Activated CD4-positive, CD25-positive, alpha-beta regulatory T cell (primary cell): ENCODE measurements at places on chromosomes 4 and X.

DNA sequence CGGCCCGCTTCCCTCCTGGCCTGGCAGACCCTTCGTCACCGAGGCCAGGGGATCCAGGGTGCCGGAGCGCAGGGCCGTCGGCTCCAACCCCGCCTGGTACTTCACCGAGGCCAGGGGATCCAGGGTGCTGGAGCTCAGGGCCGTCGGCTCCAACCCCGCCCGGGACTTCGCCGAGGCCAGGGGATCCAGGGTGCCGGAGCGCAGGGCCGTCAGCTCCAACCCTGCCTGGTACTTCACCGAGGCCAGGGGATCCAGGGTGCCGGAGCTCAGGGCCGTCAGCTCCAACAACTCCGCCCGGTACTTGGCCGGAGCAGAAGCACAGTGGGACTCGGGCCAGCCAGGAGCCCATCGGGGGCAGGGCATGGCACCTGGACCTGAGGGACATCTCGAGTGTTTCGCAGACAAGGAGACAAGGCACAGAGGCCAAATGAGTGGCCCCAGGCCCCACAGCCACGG lies 85.1 kb downstream of the FAM53A start:
- DNase-seq: no peak

- no peak for DNase-seq
Measured at GRCh38 chrX:51332188-51332942, at the start of gene NUDT10. Gene NUDT10 (plus strand): TSS chrX:51332822. CDS start chrX:51332966, 144 bp downstream.

- no peak for DNase-seq
Measured at GRCh38 chr4:32631831-32632230, 1911.7 kb downstream of the PCDH7 start.

GRCh38 chr4:67549123-67549522 lies 3.8 kb upstream of the CENPC start:
- no peak for DNase-seq

DNA sequence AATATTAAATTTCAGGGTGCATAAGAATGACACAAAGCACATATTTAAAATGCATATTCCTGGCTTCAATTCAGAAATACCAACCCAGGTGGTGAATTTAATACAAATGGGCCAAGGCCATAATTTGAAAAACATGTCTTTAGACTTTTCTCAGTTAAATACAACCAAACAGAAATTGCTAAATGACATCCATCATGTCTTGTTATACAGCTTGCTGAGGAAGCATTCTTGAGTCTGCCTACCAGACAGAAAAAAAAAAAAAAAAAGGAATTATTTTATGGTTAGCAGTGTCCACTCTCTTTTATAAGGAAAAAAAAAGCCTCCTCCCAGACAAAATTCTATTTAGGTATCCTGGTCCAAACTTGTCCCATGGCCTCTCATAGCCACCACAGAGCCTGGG lies 119.1 kb downstream of the PAPSS1 start:
- DNase-seq: no peak

GRCh38 chr4:23171976-23172375 lies 479.2 kb downstream of the GBA3 start:
- DNase-seq: no peak

- no peak for DNase-seq
Measured at GRCh38 chr4:26717332-26717731, 133.4 kb downstream of the TBC1D19 start.

- DNase-seq: no peak
Measured at GRCh38 chr4:80705311-80705710, 325.2 kb upstream of the BMP3 start.

DNA sequence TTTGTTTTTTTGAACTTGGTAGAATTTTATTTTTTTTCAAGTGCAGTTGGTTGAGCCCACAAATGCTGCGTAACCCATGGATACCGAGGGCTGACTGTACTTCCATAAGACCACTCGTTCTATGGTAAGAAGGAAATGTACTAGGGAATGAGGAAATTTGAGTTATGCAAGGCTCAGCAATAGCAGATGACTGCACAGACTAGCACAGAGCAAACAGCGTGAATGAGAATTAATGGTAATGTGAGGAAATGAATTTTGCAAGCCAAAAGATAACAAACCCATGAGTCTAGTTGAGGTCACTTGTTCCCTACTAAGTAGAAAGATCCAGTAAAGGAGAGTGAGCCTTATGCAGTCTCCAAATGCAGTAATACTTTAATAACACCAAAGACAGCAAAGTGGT lies 17.4 kb downstream of the GSPT2 start:
- no peak for DNase-seq

- no peak for DNase-seq
Measured at GRCh38 chr4:185811509-185812364, at the start of gene SORBS2. Gene SORBS2 (minus strand): TSS chr4:185812194. CDS start chr4:185690571, 121,623 bp downstream.

DNA sequence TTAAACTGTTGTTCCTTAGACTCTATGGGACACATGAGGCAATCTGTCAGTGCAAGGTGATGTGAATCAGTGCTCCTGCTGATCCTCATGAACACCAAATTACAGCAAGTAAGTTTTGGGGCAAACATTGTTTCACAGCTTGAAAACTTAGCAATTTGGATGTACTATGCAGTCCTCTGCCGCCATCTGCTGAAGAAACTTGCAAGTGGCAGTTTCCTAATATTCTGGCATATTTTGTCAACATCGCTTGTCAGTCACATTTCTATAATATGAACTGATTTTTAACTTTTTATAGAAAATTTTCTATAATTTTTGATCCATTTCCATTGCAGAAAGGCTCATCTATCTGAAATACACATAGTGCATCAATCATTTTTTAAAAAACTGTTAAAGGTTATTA lies 56.3 kb downstream of the ZAR1 start:
- no peak for DNase-seq

GRCh38 chr4:61714387-61714911 lies 514.3 kb downstream of the ADGRL3 start:
- no peak for DNase-seq

DNA sequence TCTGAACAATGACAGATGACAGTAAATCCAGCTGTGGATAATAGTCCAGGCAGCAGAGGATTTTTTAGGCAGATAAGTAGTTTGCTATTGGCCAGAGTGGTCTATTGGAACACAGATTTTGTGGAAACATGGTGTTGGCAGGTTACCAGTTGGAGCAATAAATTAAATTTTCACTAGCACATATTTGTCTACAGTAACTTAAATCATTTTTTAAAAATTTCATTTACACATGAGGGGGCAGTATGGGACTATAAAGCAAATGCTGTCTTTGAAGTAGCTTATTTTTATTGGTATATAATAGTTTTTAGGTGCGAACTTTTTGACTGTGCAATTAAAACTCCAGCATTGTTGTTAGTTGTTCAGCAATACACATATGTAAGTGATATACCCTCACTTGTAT lies 289.8 kb downstream of the ARHGAP10 start:
- no peak for DNase-seq

DNA sequence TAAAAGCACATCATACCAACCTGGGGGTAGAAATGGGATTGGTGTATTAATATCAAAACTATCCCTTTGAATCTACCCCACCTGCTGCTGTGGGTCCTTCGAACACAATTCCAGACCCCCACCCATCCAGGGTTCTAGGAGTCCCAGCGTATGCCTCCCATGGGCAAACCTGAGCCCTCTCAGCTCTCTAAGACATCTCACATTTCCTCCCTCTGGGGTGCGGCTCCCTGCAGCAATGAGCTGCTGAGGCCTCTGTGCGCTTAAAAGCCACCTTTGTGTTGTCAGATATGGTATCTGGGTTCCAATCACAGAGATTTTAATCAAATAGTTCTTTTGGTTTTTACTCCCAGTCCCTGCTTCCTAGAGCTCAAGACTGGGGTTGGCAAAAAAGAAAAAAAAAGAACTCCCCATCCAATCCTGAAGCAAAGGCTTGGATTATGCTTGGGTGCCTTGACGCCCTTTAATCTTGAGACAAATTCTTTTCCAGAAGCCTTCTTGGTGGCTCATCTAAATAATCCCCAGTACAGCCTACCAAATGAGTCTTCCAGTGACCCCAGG lies 37.5 kb upstream of the NOCT start:
- DNase-seq: no peak

DNA sequence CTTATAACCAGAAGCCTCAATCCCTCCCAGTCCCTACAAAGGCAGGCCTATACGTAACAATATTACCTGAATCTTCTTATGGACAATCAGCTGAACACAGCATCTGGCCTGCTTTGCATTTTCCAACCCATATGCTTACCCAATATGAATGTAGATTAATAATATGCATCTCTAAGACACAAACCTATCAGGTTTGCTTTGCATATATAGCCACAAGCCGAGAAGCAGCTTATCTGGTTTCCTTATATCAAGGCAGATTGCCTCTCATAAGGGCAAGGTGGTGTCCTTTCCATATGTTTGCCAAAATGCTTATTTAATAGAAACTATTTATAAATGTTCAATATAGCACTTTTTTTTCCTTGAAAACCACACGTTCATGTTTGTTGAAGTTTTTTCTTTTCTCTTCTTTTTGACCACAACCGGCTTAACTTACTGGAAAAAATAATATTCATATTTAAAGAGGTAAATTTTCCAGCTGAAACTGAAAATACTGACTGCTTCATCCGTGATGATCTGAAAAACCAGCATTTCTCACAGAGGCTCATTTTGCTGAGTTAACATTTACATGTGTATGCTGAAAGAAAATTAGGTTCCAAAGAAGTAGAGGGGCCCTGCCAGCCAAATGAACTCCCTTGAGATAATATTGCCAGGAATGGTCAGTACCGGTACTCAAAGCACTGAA lies 3.8 kb downstream of the IL21 start:
- no peak for DNase-seq

DNA sequence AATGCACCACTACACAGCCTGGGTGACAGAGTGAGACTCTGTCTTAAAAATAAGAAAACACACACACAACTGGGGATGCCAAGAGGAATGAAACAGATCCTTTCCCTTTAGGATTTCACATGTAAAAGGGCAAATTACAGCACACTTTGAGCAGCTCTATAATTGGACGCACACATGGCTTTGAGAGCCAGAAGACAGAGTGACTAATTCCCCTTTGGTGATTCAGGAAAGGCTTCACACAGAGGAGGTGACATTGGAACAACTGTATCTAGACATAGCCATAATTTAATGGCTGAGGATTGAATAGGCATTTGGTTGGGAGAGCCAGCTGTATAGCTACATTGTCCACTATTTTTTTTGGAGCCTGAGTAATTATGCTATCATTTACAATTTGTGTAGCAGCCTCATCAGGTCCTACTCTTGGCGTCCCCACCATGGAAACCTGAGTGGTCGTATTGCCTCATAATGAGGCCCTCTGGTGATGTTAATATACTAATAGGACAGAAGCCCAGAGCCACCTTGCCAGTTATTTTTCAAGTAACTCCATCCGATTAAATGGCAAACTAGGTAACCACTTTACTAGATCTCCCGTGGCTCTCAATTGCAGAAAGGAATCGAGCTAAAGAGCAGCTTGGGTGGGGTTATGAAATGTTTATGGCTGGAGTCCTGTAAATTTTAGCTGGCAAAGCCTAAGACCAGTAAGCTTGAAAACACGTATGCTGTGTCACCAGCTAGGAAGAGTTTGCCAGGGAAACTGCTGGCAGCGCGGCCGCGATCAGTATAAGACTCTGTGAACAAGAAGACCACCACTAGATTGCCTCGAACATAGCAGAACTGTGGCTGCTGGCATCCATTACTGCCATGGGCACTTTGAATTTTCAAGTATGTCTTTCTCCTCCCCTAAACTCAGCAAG lies 8.5 kb upstream of the PPEF1 start:
- DNase-seq: no peak

DNA sequence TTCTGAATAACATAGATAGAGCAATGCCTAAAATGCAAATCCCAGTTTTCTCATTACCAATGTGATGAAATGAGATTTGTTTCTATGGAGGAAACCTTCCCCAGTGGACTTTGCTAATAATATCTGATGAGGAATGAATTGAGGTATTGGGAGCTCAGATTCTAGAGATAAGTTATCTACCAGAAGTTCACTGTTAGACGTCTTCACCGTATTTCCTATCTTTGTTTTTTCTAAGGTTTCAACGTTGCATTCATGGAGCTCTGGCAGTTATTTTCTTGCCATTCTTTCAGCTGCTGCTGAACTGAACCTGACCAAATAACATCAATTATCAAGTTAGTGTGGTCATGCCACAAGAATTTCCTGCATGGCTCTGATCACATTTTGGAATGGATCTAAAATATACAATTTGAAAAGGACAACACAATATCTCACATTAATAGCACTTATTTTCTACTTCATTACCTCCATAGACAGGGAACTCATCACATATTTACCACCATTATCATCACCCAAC lies 511.8 kb upstream of the LCORL start:
- DNase-seq: no peak

- DNase-seq: no peak
Measured at GRCh38 chr4:125121581-125121980, 193.2 kb upstream of the FAT4 start.

DNA sequence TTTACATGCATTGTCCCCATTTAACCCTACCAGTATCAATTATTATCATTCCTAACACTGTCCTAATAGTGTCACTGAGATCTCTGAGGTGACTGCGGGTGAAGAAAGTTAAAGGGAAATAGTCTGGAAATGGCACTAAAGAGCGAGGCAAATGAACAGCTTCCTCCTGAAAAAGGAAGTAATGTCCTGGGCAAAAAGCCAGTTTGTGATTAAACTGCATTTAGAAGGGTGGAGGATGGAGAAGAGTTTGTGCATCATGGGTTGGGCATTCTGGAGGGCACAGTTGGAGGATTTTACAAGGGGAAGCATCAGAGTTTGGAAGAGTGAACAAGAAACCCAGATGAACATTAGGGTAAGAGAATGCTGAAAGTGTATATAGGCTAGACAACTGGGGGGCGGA lies 60.5 kb upstream of the SLC25A4 start:
- DNase-seq: no peak

- DNase-seq: no peak
Measured at GRCh38 chr4:77220828-77221613, 64.0 kb downstream of the CCNG2 start.

- DNase-seq: no peak
Measured at GRCh38 chrX:109714340-109714958, 18.6 kb downstream of the ACSL4 start.

- no peak for DNase-seq
Measured at GRCh38 chrX:136950211-136950610, 69.7 kb upstream of the RBMX start.

DNA sequence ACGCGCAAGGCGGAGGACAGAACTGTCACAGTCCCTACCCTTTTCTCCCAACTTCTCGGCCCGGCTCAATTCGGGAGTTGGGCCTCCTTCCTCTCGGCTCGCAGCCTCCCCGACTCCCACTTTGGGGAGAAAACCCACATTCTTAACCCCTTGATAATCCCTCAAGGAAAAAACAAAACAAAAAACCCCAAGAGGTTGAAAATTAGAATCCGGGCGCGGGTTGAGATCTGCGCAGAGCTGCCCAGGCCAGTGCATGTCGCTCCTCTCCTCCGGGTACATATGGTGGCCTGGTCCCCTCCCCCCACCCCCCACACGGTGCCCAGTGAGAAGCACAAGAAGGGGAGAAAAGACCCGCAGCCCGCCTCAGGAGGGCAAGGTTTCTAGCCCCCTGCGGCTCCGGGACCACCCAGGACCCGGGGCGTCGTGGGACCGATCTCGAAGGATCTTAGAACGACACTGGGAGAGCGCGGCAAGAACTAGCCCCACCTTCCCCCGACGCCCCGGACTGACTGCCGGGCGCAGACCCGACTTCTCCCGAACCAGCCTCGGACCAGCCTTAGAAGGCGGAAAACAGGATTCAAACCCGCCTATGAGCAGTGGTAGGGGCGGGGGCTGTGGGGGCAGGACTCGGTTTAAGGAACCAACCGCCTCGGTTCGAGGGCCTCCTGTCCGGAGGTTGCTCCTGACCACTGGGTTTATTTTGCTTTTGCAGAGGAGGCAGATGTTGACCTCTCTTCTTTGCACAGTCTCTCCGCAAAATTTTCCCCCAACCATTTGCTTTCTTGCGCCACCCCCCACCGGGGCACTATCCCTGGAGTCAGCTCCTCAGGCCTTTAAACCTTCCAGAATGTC lies 2.5 kb upstream of the PDGFRA start:
- DNase-seq: no peak
